ENCODE measurements at places on chromosomes 6 and 20. TPM values are rescaled to one million over a fixed set of nuclear protein-coding genes. Genes with fewer than 3 reads are reported as not detected.

The SEL1L2 gene
- not detected for total RNA-seq

The THBS2 gene
- 2,099 TPM for total RNA-seq

The ENPP1 gene
- 37.4 TPM for total RNA-seq

The HLA-DQA1 gene
- not detected for total RNA-seq

The SLC17A2 gene
- total RNA-seq: not detected

The VGLL2 gene
- total RNA-seq: not detected

The SRMS gene
- total RNA-seq: not detected

The TINAG gene
- total RNA-seq: not detected

The PLN gene
- 17.5 TPM for total RNA-seq

The CST2 gene
- total RNA-seq: 17.5 TPM

The ALDH8A1 gene
- 0.72 TPM for total RNA-seq

The GHRH gene
- not detected for total RNA-seq

The EDN1 gene
- total RNA-seq: 24.9 TPM

The GPSM3 gene
- 1.5 TPM for total RNA-seq

The OLIG3 gene
- total RNA-seq: not detected

The SLC25A27 gene
- 7.0 TPM for total RNA-seq

The EMILIN3 gene
- not detected for total RNA-seq

The ABHD16B gene
- total RNA-seq: not detected

The C20orf202 gene
- 0.07 TPM for total RNA-seq

The FAM120B gene
- total RNA-seq: 25.6 TPM

The POLH gene
- 28.0 TPM for total RNA-seq

The CHRNA4 gene
- total RNA-seq: not detected

The MDFI gene
- 0.33 TPM for total RNA-seq

The LINC00237 gene
- total RNA-seq: not detected

The TFAP2B gene
- total RNA-seq: 0.13 TPM

The GATA5 gene
- total RNA-seq: 0.13 TPM

The EEF1A2 gene
- total RNA-seq: 3.5 TPM

The KIAA0408 gene
- total RNA-seq: 0.50 TPM

The CRISP2 gene
- not detected for total RNA-seq

The GSTA3 gene
- total RNA-seq: not detected

The NKX2-2 gene
- total RNA-seq: not detected

The SLC4A11 gene
- 1.2 TPM for total RNA-seq

All from smooth muscle cell of the pulmonary artery (primary cell).